ENCODE measurements at places on chromosomes 2 and 18.

- no peak overlapping the region for H3K4me3 ChIP-seq
- no peaks in the 10 kb centered on the region for H3K27me3 ChIP-seq
- no peaks in the 10 kb centered on the region for H3K4me1 ChIP-seq
- H3K36me3 ChIP-seq = peaks cover 1% of the 10 kb centered on the region
- DNase-seq = no peak
These were observed 125.9 kb downstream of the MSH2 start for GRCh38 chr2:47528874-47529273.

DNA sequence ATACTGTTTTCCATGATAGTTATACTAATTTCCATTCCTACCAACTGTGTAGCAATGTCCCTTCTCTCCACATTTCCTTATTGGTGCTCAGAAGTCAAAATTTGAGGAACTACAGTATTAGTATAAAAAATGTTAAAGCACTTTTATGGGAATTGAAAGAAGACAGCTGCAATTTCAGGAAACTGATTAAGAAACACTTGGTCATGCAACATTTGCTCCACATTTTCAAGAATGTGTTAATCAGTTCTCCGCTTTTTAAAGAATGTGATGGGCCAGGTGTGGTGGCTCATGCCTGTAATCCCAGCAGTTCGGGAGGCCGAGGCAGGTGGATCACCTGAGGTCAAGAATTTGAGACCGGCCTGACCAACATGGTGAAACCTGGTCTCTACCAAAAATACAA lies 33.6 kb upstream of the MGAT4A start:
- H3K4me1 ChIP-seq = peaks cover 80% of the 10 kb centered on the region
- no peak for DNase-seq
- H3K4me3 ChIP-seq = no peak overlapping the region
- H3K27ac ChIP-seq = no peak overlapping the region

DNA sequence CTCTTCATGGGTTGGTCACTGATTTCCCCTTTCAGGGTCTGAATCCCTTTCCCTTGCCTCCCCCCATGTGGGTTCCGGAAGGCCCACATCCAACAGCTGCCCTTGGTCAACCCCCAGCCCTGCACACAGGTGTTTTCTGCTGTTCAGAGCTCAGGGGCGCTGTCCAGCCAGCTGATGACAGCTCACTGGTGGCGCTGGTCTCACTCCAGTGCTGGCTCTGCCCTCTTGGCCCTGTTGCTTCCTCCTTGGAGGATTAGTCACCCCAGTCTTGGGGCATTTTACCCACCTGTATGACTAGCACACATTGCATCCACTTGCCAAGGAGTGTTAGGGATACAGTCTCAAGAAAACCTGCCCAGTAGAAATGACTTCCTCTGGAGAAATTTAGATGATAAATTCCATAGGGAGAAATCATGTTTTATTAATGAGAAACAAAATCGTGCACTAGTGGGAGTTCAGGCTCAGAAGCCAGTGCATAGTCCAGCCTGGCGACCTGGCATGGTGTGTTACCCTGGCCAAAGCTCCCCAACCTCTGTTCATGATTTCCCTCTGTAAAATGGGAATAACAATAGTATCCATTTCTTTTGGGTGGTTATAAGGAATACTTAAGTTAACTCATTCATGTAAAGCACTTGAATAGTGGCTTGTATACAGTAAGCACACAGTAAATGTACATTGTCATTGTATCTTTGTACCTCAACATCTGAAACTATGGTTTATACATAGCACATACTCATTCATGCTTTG lies 21.6 kb downstream of the CRIM1 start:
- H3K27me3 ChIP-seq = no peaks in the 10 kb centered on the region
- no peak overlapping the region for H3K4me3 ChIP-seq
- H3K27ac ChIP-seq = no peak overlapping the region
- DNase-seq = no peak

DNA sequence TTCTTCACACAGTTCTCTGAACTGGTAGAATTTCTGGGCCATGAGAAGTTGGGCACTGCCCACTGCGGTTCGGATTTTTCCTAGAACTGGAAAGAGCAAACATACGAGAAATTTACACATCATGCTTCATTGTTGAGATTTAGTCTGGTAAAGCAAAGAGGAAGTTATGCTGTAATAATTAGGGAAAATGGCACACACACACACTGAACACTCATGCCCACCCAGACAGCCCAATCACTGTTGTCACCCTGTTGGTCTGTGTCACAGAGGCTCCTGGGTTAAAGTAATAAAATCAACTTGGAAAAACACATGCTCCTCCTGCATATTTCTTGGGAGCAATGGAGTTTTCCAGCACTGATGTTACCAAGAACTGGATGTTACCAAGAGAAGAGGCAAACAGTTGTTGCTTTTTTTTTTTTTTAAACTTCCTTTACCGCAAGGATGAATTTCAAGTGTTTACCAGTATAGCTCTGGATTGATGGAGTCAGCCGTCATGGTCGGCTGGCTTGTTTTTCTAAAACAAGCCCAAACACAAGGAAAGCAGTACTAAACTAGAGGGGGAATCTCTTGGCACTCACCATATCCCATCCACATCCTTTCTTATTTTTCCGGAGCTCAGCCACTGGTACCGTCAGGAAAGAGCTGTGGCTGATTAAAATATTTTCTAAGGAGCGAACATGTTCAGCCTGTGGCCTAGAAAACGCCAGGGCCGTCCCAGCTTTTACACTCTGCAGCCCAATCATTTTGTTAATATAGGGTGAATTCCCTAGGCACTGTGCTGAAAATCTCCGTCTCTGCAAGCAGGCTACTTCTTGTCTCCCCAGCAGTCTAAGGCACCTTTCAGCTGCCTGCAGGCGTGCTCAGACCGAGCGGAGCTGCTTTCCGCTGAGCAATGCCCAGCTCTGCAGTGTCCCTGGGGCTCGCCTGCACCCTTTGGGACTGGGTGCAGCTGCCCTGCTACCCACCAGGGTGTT lies 58.9 kb downstream of the TGIF1 start:
- H3K4me3 ChIP-seq = no peak overlapping the region
- H3K36me3 ChIP-seq = no peaks in the 10 kb centered on the region
- peaks cover 4% of the 10 kb centered on the region for H3K27me3 ChIP-seq
- H3K27ac ChIP-seq = no peak overlapping the region
- H3K4me1 ChIP-seq = peaks cover 11% of the 10 kb centered on the region

DNA sequence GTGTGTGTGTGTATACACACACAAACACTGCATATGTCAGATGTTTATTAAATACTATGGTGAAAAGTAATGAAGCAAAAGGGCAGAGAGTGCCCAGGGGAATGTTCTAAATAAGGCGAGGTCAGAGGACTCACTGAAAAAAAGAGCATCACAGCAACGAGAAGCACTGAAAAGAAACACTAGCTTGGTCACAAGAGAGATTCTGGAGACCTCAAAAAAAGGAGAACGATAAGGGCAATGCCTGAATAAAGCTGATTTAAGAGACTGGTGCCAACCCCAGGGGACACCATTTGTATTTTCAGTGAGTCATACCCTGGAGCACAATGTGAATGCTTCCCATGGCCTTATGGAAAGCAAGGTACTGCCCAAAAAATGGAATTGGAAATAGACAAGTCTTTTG lies 14.5 kb downstream of the SLC40A1 start:
- peaks cover 4% of the 10 kb centered on the region for H3K36me3 ChIP-seq
- H3K27me3 ChIP-seq = no peaks in the 10 kb centered on the region
- H3K4me3 ChIP-seq = no peak overlapping the region
- H3K27ac ChIP-seq = no peak overlapping the region

DNA sequence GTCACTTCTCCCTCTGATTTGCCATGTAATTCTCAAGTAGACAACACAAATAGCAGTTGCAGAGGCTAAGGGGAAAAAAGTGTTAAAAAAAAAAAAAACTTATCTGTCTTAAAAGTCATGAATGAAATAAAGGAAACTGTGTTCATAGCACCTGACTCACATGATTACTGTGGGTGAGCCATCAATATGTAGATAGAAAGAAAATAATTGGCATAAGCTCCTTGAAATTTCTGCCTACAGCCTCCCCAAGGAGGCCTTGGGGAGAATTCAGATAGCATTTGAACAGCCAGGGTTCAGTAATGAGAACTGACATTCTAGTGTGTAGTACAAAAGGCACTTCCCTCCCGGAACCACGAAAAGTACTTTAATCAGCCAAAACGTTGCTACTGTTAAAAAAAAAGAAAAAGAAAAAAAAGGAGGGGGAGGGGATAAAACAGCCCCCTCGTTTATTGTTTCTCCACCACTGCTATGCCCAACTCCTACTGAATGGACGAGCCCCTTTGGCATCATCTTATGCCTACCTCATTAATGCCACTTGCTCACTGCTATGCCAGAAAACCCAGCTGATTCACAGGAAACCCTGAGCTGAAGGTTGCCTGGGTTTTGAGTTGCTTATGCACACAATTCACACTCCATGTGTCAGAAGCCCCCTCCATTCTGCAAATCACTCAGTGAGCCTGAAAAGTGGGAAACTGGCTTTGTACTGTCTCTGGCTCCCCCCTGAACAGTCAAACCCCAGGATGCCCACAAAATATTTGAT lies 65.5 kb upstream of the KLF7 start:
- no peaks in the 10 kb centered on the region for H3K36me3 ChIP-seq
- peaks cover 14% of the 10 kb centered on the region for H3K27me3 ChIP-seq
- H3K4me1 ChIP-seq = peaks cover 10% of the 10 kb centered on the region
- no peak overlapping the region for H3K27ac ChIP-seq

DNA sequence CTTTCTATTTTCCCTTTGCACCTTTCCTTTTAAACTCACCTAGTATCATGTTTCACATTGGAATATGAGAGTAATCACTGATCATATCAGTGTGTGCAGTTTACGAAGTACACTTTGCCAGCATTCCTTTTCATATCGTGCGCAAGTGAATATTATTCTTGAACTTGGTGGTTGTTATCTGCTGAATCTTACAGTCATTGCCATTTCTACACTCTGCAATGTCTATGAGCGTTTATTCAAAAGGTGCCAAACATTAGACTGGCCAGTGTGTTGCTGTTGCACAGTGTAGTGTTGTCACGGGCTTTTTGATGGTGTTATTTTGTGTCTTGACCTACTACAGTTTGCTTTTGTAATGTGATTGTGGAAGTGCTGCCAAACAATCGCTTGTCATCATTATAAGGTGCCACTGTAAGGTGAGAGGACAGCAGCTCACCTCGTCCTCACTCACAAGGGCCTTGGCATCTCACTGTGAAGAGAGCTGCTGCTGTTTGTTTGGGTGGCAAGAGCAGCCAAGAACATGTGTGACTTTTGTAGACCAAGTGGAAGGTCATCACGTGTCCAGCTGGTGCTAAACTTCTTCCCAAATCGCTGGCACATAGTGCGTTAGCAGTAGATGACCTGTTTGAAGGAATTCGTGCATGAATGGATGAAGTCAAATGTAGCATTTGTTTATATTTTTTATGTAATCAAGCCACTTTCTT lies 113.3 kb downstream of the MYO1B start:
- no peak overlapping the region for H3K4me3 ChIP-seq
- no peak for DNase-seq
- H3K4me1 ChIP-seq = peaks cover 8% of the 10 kb centered on the region
- no peak overlapping the region for H3K27ac ChIP-seq

DNA sequence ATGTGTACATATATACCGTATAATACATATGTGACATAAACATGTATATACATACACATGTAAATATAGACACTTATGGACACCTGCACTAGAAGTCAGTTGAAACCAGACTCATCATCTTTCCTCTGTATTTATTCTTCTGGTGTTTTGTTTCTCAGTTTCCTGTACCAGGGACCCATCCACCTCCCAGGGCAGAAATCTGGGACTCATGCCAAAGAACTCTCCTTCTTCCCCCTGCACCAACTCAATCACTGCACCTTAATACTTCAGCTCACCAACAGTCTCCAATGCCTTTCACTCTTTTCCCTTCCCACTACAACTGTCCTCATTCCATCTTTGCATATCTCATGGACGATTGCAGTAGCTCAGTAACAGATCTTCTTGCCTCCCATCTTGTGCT lies 428.0 kb downstream of the FBXO15 start:
- H3K4me3 ChIP-seq = no peak overlapping the region
- no peak for DNase-seq
- no peaks in the 10 kb centered on the region for H3K27me3 ChIP-seq
- no peak overlapping the region for H3K27ac ChIP-seq
- H3K4me1 ChIP-seq = no peaks in the 10 kb centered on the region
- no peaks in the 10 kb centered on the region for H3K36me3 ChIP-seq

- no peak overlapping the region for H3K4me3 ChIP-seq
- DNase-seq = no peak
- no peaks in the 10 kb centered on the region for H3K36me3 ChIP-seq
- H3K27ac ChIP-seq = no peak overlapping the region
- H3K4me1 ChIP-seq = no peaks in the 10 kb centered on the region
These were observed 247.8 kb upstream of the CWC22 start for GRCh38 chr2:180254872-180255271.

GRCh38 chr2:217356142-217356541 lies 496.3 kb upstream of the TNP1 start:
- no peaks in the 10 kb centered on the region for H3K27me3 ChIP-seq
- DNase-seq = no peak
- H3K27ac ChIP-seq = no peak overlapping the region
- no peaks in the 10 kb centered on the region for H3K36me3 ChIP-seq

- H3K4me3 ChIP-seq = no peak overlapping the region
- no peak overlapping the region for H3K27ac ChIP-seq
- peaks cover 16% of the 10 kb centered on the region for H3K27me3 ChIP-seq
- no peak for DNase-seq
- peaks cover 3% of the 10 kb centered on the region for H3K4me1 ChIP-seq
These were observed 15.8 kb downstream of the C18orf63 start for GRCh38 chr18:74331404-74331803.

DNA sequence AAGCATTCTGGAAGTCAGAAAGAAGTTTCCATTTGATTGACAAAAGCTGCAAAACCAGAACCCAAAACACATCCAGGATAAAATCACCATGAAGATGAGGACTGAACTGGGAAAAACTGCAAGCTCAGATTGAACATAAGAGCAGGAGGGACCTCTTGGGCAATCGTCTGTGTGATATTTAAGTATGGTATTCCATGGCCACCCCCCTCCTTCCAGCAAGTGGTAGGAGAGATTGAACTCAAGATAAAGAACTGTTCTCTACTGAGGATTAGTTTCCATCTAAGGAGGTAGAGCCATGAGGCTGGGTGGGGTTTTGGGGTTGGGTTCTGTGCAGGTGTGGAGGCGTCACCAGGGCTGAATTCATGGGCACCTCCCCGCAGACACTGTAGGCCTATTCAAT lies 251.1 kb downstream of the NCKAP5 start:
- H3K4me1 ChIP-seq = no peaks in the 10 kb centered on the region
- no peak overlapping the region for H3K4me3 ChIP-seq
- no peaks in the 10 kb centered on the region for H3K27me3 ChIP-seq
- H3K27ac ChIP-seq = no peak overlapping the region

GRCh38 chr18:48947560-48947959 lies 3.2 kb downstream of the SMAD7 start:
- H3K4me1 ChIP-seq = peaks cover 57% of the 10 kb centered on the region
- H3K36me3 ChIP-seq = peaks cover 52% of the 10 kb centered on the region
- no peak for DNase-seq

DNA sequence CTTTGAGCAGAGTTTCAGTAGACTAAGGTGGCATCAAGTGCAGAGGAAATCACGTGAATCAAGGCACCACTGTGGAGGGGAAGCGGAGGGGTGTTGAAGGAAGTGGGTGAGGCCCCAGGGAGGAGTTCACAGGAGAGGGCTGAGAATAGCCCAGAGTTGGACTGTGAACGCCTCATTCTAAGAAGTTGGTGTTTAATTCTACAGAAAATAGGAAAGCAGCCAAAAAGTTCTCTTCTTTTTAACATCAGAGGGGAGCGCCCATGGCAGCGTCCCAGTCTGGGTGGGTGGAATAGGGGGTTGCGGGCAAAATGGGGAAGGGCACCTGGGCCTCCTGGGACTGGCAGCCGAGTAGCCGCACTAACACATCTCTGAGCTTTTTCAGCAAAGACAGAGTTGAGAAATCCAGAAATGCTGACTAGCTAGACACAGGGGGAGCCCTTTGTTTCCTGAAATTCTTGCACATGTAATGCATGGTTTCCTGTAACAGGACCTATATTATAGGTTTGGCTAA lies 97.0 kb downstream of the NEB start:
- H3K4me3 ChIP-seq = peak overlapping the region; percentile 51
- H3K4me1 ChIP-seq = peaks cover 32% of the 10 kb centered on the region
- H3K27ac ChIP-seq = peak overlapping the region; percentile 91
- peak; percentile 86 for DNase-seq
- no peaks in the 10 kb centered on the region for H3K27me3 ChIP-seq

Measured in activated CD8-positive, alpha-beta memory T cell treated with anti-CD3 and anti-CD28 coated beads, Interleukin-2, amount 10 ng/mL, durations not matched to agents 7 days and 5 days (primary cell).